ENCODE measurements at places on chromosomes 5 and 9.

DNA sequence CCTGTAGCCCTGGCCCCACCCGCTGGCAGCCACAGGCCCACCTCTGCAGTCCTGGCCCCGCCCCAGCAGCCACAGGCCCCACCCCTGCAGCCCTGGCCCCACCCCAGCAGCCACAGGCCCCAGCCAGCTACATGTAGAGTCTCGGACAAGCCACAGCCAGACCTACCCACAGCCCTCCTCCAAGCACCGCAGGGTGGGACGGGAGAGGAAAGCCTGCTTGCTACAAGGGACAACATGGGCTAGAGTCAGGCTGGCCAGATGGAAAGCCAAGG lies 49.5 kb upstream of the SARDH start:
- no peak for DNase-seq

- no peak for DNase-seq
Measured at GRCh38 chr5:107294669-107295068, 376.1 kb downstream of the EFNA5 start.

DNA sequence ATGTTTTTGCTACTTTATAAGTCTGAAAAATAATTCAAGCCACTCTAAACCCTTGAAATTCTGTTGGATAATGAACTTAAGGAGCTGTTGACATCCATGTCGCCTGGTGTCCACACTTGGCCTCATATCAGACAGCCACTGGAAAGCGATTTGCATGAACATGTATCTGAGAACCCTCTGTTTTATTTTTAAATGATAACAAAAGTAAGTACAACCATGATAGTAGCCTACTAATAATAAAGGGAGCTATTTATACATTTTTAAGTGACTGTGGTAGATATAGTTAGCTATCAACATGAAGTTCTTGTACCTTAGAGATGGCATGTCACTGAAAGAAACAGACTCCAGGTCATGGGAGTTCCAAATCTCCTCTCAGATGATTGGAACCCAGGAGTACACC lies 53.3 kb downstream of the PLCXD3 start:
- DNase-seq, result no peak

- no peak for DNase-seq
Measured at GRCh38 chr9:9410736-9411135, 1202.1 kb downstream of the PTPRD start.

GRCh38 chr5:174229068-174229467 lies 183.6 kb downstream of the NSG2 start:
- DNase-seq, result no peak

DNA sequence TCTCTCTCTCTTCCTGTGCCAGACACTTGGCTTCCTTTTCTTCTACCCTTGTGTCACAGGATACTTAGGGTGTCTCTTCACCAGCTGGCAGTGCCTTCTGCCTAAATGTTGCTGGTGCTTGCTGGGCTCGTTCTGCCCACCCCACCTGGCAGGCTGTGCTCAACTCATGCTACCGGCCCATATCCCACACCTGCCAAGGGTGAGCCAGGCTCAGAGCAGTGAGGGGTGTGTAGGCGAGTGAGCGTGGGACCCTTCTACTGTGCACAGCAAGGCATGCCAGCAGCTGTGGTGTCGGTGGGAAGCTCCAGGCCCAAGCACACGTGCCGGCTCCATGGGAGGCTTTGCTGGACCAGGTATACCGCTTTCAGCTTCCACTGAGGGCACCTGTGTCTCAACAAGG lies 1626.7 kb upstream of the ACO1 start:
- DNase-seq, result no peak

DNA sequence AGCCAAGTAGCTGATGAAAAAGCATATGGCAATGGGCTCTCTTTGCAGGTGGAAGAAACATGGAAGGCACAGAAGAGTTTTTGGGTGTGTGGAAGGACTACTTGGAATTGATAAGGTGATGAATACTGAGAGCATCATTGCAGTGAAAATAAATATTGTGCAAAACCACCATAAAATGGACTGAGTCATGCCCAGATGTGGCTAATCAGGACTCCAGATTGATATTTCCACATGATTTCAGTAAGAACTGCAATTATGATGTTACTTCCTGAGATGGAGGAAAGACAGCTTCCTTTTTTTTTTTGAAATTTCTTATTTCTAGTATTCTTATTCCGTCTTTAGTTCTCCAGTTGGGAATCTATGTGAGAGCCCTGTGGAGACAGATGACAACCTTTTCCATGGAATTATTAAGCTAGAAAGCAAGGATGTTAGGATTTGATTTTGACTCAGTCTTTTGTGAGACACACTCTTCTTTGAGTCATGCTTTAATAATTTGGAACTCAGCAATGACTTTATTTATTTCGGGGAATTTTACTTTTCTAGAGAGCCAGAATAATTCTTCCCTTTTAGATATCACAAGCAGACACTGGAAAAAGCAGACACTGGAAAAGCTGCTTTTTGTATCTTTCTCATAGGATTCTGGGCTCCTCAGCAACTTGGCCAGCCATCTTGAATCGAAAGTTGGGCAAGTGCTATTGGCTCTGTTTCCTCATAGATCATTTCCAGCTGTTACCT lies 94.2 kb upstream of the VCAN start:
- no peak for DNase-seq

- no peak for DNase-seq
Measured at GRCh38 chr5:129973716-129974426, 69.6 kb downstream of the CHSY3 start.

DNA sequence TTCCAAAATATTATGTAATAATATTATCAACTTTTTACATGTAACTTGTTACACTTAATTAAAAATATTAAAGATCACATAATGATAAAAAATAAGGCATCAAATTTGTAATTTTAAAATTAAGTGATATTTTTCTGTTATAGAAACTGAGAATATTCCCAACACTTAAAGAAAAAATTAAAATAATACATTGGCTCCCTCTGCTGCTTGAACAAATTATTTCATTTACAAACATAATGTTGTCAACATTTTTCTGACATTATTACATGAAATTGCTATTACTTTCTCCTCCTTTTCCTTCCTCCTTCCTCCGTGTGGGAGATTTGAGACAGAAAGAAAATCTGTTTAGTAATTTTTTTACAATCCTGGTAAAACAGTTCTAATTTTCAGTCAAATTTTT lies 42.3 kb downstream of the RNF180 start:
- no peak for DNase-seq

- no peak for DNase-seq
Measured at GRCh38 chr5:139275956-139276355, 17.6 kb upstream of the MATR3 start.

DNA sequence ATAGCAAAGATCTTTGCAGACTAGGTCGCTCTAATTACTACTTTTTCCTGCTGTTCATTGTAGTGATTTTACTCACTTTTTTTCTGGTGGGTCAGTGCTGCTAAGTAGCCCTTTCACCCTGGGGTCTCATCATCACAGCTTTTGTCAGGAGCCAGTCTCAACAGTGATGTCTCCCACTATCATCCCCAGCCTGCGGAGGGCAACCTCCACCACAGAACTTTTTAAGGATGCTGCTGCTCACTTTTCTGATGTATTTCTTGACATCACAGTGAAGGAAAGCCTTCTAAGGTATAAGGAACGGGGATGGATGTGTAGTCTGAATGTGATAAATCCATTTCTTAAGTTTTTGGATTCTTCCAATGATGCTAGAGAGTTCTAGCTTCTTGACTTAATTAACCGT lies 242.5 kb upstream of the RIOK2 start:
- no peak for DNase-seq

GRCh38 chr9:133845440-133845839 lies 107.3 kb upstream of the SARDH start:
- DNase-seq, result no peak

DNA sequence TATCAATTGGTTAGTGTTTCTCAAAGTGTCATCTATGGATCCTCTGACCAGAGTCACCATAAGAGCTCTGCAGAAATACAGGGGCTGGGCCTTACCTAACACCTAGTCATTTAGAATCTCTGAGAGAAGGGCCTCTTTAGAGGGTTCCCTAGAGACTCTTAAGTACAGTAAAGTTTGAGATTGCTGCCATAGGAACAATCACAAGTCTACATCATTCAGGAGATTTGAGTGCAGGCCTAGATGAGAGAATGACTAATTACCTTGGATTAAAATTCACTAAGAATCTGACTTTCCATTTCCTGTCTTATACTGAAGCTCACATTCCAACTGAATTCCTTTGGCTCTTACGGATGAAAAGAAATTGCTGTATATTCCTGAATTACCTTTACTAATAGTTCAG lies 182.1 kb upstream of the PTGER4 start:
- no peak for DNase-seq

GRCh38 chr5:179208706-179209358 lies 136.4 kb downstream of the ADAMTS2 start:
- DNase-seq, result no peak

GRCh38 chr5:98783051-98783649 lies 9.7 kb downstream of the RGMB start:
- no peak for DNase-seq

DNA sequence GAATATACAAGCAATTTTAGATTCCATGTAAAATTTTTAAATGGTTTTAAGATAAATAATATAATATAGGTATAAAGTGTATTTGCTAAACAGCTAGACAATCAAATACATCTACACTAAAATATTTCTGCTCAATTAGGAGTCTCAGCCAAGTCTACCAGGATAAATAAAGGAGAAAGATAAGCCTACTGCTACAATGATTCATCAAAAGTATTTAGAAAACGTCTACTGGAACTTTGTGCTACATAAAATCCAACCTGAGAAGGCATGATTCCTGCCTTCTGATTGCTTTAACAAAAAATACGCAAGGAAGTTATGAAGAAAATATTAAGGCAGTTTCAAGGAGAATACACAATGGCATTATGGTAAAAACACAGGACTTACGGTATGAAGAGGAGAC lies 570.6 kb downstream of the EFNA5 start:
- DNase-seq, result no peak

GRCh38 chr9:10843151-10843550 lies 230.3 kb upstream of the PTPRD start:
- DNase-seq, result no peak

DNA sequence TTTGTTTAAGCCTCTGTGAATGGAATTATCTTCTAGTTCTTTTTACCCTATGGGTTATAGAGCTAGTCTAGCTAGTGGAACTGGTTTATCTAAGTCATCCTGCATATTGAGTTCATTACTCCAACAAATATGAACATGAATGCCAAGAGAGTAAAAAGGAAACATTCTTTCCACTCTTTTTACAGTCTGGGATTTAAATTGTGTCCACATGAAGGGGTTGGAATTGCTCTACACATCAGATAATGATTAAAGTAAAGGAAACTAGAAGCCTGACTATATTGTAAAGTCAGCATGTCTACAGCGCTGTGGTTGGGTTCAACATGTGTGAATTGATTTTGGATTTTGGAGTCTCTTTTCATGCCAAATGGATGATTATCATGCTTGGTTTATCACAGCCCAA lies 173.1 kb downstream of the CCDC171 start:
- no peak for DNase-seq

GRCh38 chr9:76846297-76846696 lies 59.6 kb downstream of the PRUNE2 start:
- DNase-seq, result no peak

DNA sequence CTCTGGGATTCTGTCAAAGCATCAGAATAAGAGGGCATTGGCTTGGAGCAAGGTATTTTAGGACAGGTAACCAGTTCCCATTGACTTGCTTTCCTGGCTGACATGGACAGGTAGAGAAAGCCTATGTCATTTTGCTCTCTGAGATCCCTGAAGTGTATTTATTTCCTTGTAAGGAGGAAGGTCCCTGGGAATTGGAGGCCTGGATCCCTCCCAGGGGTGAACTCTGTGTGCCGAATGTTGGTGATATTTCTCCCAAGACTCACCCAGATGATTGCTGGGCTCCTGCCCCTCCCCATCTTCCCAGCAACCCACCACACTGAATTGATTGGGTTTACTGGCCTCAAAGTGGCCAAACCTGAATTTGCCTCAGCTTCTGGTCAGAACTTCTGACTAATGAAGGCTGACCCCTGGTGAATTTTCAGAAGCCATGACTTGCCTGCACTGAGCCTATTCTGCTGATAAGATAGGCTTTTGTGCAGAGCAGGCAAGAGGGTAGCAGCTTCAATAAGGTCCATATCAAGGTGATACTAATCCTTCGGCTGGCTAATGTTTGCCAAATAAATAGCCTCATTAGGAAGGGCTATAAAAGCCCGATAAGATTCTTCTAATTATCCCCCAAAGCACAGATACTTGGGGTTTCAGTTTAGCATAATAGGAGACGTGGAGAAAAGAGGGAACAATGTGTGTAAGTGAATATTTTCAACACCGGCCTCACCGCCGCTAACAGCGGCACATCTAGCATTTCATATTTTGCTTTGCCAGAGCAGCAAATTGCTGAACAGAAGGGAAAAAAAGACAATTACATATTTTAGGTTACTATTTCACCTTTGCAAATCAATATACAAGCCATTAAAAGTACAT lies 152.9 kb upstream of the PITX1 start:
- DNase-seq, result no peak

DNA sequence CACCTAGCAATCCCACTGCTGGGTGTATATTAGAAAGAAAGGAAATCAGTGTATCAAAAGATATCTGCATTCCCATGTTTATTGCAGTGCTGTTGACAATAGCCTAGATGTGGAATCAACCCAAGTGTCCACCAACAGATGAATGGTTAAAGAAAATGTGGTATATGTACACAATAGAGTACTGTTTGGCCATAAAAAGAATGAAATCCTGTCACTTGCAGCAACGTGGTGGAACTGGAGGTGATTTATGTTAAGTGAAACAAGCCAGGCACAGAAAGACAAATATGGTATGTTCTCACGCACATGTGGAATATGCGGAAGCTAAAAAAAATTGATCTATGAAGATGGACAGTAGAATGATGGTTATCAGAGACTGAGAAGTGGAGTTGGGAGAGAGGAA lies 221.6 kb upstream of the DAP start:
- DNase-seq, result no peak

GRCh38 chr5:88967633-88968585 lies 84.9 kb upstream of the MEF2C start:
- DNase-seq, result no peak

DNA sequence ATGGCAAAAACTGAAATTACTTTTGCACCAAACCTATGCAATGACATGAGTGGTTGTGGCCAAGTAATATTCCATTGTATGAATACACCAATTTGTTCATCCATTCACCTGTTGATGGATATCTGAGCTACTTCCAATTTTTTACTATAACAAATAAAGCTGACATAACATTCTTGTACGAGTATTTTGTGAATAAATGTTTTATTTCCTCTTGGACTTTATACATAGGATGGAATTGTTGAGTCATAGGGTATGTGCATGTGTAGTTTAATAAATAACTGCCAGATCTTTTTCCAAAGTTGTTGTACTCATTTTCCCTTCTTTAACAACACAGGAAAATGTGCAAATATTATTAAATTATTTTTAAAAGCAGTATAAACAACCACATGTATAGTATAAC lies 146.1 kb upstream of the ZNF462 start:
- no peak for DNase-seq

- DNase-seq, result no peak
Measured at GRCh38 chr5:91591076-91591475, 208.0 kb upstream of the ARRDC3 start.

- no peak for DNase-seq
Measured at GRCh38 chr5:51242456-51242855, 140.8 kb upstream of the ISL1 start.

GRCh38 chr9:96158909-96159575 lies 142.9 kb downstream of the HSD17B3 start:
- no peak for DNase-seq

Measured in stimulated activated CD4-positive, alpha-beta T cell treated with anti-CD3 and anti-CD28 coated beads, Interleukin-4, amount 100 ng/mL, for 1 hour (primary cell).